ENCODE measurements at places on chromosomes 12 and 14. TPM values are rescaled to one million over a fixed set of nuclear protein-coding genes. Genes with fewer than 3 reads are reported as not detected.

DNA sequence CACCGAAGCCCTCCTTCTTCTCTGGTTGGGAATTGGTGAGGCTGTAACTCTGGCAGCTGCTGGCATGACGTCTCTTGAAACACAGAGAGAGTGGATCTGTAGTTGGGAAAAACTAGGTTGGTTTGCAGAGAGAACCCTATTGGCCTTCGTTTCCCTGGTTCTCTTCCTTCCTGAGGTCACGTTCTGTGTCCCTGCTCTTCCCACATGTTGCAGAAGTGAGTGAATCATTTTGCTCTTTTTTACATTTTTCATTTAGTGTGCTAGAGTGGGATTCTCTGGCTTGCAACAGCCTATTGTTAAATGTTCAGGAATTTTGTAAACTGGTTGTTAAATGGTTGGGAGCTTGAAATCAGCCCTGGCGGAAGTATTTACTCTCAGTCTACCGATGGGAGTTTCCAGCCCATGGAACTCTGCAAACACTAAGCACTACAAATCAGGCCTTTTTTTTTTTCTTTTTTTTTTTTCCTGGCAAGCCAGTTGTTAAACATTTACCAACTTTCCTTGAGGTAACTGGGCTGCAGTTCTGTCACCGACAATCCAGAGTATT, 26.8 kb upstream of the CKAP4 start:
- no peak for DNase-seq

DNA sequence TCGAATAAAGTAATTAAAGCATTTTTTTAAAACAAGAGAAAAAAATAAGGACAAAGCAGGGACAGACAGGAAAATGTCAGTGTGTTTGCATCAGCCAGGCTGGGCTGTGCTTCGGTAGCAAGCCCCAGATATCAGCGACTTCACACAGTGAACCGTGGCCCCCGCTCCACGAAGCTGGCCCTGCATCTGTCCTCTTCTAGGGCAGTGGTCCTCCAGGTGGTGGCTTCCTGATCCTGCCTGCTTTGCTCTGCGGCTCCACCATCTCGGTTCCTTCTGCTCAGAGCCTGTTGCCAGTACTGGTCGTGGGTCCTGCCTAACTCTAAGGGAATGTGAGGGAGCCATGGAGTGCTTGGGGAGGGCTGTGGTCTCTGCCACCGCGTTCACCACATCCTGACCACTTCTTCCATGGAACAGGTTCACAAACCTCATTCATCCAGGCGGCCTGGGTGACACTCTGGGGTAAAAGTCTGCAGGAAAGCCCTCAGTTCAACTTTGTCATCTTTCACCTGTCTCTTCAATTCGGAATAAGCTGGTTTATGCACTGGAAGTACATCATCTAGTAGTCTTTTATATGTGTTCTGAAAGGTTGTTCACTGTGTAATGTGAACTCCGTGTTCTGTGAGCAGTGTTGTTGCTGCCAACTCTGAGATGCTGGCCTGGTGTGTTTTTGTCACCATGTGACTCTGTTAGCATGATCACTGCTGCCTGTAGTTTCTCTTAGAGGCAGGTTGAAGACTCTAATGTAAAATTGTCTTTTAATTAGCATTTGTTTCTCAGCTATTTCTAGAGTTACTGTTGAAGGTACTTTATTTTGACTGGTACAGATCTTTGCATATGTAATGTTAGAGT, 47.9 kb downstream of the ANKRD9 start:
- DNase-seq, result no peak

DNA sequence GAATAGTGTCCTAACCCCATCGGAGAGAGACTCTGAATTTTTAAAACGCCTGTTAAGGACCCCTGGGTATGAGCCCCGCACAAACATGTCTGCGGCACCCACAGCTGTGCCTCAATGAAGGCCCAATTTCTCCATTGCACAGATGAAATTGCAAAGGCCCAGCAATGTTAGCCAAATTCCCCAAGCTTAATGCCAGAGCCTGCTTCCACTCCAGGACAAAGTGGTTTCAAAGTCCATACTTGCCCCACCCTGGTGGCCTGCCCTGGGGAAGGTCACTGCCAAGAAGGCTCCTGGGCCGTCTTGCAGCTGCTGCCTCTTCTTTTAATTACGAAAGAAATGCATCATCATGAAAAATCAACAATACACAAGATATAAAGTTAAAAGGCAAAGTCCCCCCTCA, 1179.7 kb downstream of the VRK1 start:
- no peak for DNase-seq

DNA sequence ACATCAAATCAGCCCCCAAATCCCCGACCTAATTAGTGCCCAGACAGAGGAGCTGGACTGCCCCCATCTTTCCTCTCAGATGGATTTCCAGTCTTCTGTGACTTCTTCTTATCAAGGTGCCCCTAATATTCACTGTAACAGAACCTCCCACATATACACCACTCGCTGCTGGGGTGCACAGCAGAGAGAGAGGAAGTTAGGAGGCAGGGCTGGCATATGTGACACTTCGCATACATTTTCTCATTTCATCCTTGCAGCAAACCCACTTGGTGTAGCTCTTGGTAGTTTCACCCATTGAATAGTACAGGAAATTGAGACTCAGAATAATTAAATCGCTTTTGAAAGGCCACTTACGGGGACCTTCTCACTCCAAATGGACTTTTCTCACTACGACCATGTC, 56.5 kb upstream of the CCND2 start:
- DNase-seq, result no peak

- no peak for DNase-seq
Observed at GRCh38 chr14:53850714-53851296, 105.8 kb downstream of the BMP4 start.

DNA sequence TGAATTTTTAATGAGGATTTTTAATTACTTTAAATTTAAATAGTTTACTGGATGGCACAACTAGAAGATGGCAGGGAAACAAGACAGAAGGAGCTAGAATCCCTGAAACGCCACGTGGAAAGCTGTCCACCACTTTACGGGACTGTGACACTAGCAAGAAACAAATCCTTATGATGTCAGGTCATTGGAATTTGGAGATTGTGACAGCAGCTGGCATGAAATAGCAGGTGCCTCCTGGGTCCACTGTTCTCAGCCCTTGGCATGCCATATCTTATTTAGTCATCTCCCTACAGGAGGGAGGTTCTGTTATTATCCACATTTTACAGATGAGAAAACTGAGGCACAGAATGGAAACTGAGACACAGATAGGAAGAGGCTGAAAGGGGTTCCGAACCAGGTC, 113.8 kb downstream of the BCL11B start:
- no peak for DNase-seq

GRCh38 chr12:42140901-42141300, 3.8 kb downstream of the GXYLT1 start:
- DNase-seq, result no peak

- DNase-seq, result no peak
Observed at GRCh38 chr14:73394317-73394716, 64.0 kb downstream of the NUMB start.

- no peak for DNase-seq
Observed at GRCh38 chr14:59091976-59092375, 96.5 kb upstream of the DAAM1 start.

The SLC4A8 gene
- total RNA-seq, result 0.69 TPM

The CAPZA3 gene
- not detected for total RNA-seq

All from CD4-positive, alpha-beta memory T cell (primary cell).